ENCODE measurements at places on chromosomes 2 and 18.

DNA sequence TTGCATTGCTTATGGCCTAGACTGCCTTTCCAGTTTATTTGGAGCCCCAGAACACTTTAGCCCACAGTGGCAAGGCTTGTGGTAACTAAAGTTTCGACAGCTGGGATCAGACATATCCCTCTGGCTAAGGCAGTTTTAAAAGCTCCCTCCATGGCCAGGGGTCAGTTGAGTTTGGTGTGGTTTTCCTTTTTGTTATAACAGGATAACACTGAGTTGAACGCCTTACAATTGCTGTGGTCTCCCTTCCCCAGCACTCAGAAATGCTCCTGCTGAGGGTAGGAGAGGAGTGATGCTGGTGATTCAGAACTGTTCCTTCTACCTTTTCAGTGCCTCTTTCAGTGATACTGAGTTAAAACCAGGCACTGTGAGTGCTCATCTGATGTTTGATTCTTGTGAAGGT, 182.6 kb downstream of the GULP1 start:
- no peak for DNase-seq

DNA sequence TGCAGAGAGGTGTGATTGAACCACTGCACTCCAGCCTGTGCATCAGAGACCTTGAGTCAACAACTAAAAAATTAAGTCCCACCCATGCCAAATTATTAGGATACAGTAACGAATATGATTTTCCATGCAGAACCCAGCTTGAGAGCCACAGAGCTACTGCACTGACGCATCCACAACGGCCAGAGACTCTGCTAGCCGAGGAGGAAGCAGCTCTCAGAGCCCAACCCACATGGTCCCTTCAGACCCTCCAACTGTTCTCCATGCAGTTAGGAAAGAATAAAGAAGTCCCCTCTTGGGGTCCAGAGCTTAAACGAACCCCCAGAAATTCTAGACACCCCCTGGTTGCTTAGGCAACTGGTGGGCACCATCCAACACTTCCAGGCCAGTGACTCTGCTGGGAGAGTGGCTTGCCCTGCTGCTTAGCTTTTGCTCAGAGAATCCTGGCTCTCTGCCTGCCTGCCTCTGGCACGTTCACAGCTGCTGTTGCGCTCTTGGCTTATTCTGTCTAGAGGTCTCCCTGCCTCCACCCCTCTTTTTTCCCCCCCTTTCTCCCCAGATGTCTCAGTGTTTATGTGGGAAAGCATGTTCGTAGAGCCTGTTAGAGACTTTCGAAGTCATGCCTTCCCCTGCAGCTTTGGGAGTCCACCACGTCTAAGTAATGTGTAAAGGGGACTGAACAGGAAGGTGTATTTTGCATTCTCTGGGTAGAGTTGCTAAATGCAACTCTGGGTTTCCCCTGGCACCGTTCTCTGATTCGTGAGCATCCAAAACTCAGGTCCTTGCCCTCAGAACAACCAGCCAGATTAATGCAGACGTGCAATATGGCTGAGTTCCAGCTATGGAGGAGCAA, 26.0 kb upstream of the SP3 start:
- DNase-seq, result peak; percentile 83

DNA sequence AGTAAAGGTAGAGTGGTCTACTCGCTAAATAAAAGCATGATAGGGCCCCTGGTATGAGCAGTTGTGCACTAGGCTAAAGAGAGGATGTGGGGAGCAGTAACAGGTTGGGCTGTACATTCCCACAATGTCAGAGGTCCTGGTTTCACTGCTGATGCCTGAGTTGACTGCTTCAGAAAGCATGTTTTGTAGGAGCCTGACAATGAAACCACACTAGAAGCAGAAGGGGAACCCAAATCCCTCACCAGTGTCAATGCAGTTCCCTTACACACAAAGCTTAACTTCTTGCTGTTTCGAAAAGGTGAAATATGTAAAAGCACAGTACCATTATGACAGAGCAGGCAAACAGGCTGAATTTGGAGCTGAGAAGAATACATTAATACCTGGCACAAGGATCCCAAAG, 291.7 kb upstream of the KYNU start:
- DNase-seq, result no peak

GRCh38 chr2:117979911-117980701, 33.8 kb downstream of the CCDC93 start:
- DNase-seq, result peak; percentile 92

GRCh38 chr2:239291475-239292350, 109.1 kb downstream of the HDAC4 start:
- DNase-seq, result no peak

DNA sequence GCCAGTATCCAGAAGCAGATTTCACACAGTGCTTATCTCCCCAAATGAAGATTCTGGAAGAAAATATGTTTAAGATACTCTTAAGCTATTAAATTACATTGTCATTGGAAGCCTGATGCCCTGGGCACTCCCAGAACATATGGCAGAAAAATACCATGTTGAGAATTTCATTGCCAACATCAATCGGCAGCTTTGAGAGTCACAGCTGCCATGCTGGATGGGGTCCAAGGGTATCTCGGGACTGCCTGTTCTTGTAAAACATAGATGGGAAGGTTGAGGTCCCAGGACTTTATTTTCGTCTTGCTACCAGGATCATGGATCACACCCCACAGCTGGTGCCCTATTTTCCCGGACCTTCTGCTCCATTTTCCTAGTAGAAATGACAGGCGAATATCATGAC, 632.5 kb downstream of the SUCLG1 start:
- DNase-seq, result no peak

- DNase-seq, result no peak
These were observed 93.3 kb downstream of the TGFA start for GRCh38 chr2:70460333-70460732.

DNA sequence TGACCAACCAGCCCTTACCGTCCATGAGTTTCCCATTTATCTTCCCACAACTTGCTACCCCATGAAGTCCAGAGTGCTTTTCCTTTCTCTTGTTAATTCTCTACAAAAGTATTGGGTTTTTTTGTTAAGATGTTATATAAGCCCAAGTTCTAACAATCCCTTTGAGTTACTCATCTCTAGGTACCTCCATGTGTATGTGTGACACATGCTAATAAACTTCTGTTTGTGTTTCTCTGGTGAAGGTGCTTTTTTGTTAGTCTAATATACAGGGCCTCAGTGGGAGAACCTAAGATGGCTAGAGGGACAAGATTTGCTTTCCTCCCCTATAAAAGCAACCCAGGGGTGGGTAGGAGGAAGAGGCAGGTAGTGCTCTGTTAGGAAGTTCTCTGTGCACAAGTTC, 31.8 kb upstream of the RMDN2 start:
- DNase-seq, result no peak

DNA sequence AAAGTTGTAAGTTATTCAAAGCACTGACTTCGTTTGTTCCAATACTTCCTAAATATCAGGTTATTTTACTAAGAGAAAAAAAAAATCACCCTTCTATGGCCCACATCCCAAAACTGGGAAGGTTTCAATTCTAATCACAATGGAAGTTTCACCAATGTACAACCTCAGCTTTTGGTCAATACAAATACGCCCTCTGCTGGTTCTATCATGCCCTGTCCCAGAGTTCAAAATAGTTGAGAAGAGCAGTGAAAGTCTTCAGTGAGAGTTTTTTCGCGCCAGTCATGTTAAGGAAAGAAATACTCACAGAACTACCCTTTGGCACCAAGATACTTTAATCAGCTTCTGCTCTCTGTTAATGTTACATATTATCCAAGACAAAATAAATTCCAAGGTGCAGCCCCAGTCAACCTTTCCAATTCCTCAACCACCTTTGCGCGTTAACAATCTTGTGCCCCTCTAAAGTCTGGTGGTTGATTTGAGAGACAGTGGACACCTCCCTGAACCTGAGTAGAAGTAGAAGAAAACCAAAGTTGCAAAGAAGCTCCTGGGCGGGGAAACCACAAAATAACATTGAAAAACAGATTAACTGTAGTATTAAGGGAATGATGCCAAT, 59.9 kb downstream of the SUMO1 start:
- peak; percentile 76 for DNase-seq

DNA sequence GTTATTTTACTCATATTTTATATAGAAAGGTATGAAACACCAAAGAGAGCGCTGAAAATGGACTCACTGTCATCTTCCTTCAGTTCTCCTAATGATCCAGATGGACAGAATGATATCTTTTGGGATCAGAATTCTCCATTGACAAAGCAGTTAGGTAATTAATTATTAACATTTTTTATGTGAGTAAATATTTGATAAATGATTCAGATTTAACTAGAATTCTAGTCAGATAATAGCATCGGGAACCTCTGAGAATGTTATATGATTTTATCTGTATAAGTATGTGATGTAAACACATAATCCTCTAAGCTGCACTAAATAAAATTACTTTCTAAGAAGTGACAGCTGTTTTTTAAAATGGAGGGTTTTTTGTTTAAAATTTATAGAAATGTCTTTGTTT, 2.0 kb downstream of the ETAA1 start:
- no peak for DNase-seq

GRCh38 chr2:84919885-84920580, 14.6 kb downstream of the TMSB10 start:
- peak; percentile 97 for DNase-seq

DNA sequence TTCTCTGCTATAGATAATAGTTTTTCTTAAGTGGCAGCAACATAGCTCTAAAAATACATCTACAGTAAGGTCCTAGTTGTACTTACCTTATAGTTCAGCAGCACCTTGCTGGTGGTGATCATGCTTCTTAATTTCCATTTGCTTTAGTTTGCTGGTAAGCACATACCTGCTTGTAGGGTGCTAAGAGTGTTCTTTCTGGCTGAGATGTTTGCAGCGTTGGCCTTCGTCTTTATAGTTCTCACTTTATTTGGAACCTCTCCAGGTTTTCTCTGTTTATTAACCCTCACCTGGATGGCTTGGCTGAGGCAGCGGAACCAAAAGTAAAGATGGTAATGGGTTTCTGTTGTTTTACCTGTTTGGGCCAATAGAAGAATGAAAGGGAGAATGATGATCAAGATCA, 123.6 kb upstream of the EFEMP1 start:
- DNase-seq, result no peak

DNA sequence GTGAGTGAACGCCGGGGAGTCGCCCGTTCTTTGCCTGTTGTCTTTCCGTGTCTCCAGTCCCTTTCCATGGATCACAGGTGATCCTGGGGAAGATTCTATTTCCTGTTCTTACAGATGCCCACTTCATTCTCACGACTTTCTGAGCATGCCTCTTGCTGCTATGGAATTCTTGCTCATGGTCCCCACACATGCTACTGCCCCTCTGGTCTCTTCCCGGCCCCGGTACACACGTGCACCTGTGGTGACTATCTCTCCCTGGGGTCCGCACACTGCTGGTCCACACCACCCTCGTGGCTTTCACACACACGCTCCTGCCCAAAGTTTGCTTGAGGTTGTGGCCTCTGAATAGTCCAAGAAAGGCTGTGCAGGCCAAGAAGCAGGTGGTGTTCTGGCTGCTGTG, 67.9 kb upstream of the ALKAL2 start:
- DNase-seq, result no peak

DNA sequence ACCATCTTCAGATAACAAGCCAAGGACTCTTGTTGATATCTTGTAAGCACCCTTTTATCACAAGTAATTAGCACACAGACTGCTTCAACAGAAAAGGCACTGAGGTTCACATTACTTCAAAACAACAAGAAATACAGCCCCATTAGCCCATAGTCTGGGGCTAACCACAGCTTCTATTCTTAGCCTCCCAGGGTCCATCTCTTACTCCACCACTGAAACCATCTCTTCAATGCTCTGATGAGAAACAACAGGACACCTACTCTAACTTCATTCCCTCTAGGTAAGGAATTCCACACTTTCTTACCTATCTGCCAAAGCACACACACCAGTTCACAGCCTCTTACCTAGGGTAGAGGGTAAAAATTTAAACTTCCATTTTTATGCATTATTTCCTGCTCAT, 26.4 kb upstream of the CYTIP start:
- DNase-seq, result no peak

- DNase-seq, result no peak
These were observed 324.1 kb downstream of the DLGAP1 start for GRCh38 chr18:4130734-4131719.

DNA sequence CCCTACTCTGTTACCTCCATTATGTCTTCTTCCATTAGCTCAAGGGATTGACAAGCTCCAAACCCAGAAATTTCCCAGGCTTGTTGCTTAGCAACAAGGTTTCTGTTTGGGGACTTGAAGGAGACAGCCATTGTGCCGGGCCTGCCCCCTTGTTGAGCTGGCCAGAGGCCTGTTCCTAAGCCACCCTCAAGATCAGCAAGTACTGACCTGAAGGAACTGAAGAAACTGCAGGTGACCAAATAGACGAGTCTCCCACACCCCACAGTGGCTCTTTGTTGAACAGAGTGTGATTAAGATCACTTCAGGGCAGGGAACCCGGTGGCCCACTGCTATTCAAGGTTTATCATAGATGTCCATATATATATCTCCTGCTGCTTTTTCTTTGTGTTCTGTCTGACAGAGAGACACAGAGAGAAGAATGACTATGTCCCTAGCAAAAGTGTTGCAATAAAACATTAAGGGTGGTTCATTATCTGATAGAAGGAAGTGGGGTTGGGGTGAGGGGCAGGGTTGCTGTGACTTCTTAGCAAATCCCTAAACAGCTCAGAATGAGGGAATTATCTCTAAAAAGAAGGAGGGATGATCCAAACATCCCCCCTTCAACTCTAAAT, 69.2 kb downstream of the RNF144A start:
- DNase-seq, result no peak

All from fibroblast of skin of abdomen (primary cell).